Uterine smooth muscle cell (primary cell): ENCODE measurements at places on chromosomes 1 and 21. TPM values are rescaled to one million over a fixed set of nuclear protein-coding genes. Genes with fewer than 3 reads are reported as not detected.

Gene PSRC1
- 6.4 and 17.3 TPM in 2 replicates for total RNA-seq

Gene CFHR4
- total RNA-seq = not detected in 2 replicates

Gene NUDT4B
- 6.9 and 11.2 TPM in 2 replicates for total RNA-seq

Gene INAVA
- not detected in 2 replicates for total RNA-seq

Gene PRRX1
- 154 and 219 TPM in 2 replicates for total RNA-seq

Gene FAM43B
- under 0.01 TPM in 2 replicates for total RNA-seq

Gene SELENBP1
- 22.2 and 25.0 TPM in 2 replicates for total RNA-seq

Gene TCHH
- total RNA-seq = under 0.01 TPM in 1 of 2 replicates, not detected in the other

Gene LINGO4
- total RNA-seq = under 0.01 TPM in 1 of 2 replicates, not detected in the other

Gene FAM78B
- 0.77 and 1.1 TPM in 2 replicates for total RNA-seq

Gene ERI3
- 38.1 and 38.9 TPM in 2 replicates for total RNA-seq
